ENCODE measurements at places on chromosomes 1 and 21.

DNA sequence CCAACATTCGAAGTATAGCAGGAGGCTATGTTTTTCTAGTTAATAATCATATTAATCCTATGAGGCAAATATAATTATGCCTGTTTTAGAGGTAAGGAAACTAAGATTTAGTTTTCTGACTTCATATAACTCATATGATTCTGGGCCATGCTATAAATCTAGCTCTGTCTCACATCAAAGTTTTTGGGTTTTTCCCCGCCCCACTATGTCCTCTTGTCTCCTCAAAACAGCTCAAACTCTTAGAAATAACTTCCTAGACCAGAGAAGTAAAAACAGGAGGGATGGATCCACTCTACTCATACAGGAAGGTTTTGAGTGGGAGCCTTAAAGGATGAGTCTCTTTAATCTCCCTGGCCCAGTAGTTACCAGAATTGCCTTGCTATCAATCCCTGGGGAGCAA is 256.4 kb upstream of the FGGY start:
- DNase-seq: no peak

GRCh38 chr1:35178295-35178695 is 14.7 kb downstream of the SFPQ start:
- no peak for DNase-seq

GRCh38 chr1:41323243-41323642 is 38.0 kb upstream of the FOXO6 start:
- DNase-seq: no peak

- no peak for DNase-seq
Observed at GRCh38 chr1:116024626-116025025, 48.3 kb downstream of the SLC22A15 start.

DNA sequence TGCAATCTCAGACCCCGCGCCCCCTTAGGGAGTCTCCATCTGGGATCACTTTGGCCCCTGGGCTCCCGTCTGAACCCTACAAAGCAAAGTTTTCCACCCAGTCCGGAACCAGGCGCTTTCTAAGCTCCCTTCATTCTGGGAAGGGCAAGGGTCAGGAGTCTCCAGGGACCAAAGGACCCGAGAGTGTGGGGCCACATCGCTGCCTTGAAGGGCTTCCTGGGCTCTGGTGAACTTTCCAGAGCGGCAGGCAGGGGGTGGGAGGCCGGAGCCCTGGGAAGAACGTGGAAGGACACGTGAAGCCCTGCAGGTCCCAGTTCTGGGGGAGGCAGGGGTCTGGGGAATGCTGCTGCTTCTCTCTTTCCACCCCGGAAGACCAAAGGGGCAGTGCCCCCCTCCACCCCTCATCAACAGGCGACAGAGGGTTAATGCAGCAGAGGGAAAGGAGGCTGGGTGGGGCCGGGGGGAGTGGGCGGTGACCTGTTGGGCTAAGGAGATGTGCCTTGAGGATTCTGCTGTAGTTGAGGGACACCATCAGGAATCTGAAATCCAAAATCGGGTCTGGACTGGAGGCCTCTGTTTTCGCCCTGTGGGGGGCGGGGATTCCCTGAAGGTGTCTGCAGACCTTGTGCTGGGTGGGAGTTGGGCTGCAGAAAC is 734 bp downstream of the CDK18 start:
- no peak for DNase-seq

DNA sequence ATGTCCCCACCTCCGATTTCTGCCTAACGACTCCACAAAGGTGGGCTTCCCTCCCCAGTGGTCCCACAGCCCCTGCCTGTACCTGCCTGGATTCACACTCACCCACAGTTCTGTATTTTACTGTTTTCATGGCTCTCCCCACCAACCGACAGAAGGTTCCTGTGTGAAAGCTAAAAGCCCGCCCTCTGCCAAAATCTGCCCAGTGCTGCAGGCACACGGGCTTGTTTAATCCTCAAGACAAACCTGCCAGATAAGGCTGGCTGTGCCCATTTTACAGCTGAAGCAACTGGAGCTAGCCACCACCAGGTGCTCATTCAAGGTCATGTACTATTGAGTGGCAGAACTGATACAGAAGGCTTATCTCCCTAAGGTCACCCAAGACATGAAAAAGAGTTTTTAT is 114.5 kb downstream of the HIVEP3 start:
- no peak for DNase-seq

GRCh38 chr1:231107151-231107550 is 54.7 kb upstream of the TRIM67 start:
- DNase-seq: no peak

Data from AG09319 (cell line).